ENCODE measurements at places on chromosomes 7 and 10.

DNA sequence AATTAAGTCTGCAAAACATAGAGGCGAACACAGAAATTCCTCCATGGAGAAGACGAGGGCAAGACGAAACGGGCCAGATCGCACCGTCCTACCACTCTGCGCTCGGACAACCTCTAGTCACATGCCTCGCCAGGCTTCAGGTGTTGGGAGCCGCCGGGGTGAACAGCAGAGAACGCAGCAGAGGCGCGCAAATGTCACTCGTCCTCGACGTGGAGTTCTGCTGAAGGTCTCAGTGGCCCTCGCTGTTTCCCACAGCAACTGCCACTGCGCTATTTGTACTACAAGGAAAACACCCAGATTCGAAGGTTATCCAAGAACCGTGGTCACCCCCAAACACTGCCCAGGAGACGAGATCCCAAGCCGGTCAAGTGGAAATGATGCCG lies 9.2 kb downstream of the CTBP2 start:
- no peak for DNase-seq

DNA sequence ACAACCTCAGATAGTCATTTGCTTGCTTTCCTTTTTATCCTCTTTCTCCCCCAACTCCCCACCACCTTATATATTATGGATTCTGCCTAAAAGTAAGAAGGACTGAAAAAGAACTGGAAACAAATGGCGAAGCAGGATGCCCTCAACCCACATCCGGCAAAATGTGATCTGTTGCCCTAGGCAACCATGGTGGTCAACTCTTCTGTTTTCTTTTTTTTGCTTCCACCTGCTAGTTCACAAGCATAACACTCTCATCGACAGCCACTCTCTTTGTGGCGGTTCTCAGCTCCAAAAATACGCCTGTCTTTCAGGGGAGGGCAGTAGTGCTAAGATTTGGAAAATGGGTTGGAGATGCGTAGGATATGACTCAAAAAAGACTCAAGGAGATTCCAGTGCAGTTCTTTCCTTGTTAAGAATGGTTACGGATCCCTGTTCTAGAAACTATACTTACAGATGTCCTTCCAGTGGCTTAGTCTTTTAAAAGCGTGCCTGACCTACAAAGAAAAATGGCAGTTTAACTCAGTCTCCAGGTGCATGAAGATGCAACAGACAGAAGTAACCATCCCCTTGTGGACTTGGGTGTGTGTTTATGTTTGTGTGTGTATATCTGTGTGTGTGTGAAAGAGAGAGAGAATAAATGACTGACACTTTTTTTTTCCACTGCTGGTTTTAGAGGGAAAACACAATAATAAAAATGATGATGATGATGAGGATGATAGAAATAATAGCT lies 10.7 kb downstream of the APBB1IP start:
- DNase-seq: no peak

- DNase-seq: no peak
Measured at GRCh38 chr10:113214331-113214730, 264.3 kb downstream of the TCF7L2 start.

DNA sequence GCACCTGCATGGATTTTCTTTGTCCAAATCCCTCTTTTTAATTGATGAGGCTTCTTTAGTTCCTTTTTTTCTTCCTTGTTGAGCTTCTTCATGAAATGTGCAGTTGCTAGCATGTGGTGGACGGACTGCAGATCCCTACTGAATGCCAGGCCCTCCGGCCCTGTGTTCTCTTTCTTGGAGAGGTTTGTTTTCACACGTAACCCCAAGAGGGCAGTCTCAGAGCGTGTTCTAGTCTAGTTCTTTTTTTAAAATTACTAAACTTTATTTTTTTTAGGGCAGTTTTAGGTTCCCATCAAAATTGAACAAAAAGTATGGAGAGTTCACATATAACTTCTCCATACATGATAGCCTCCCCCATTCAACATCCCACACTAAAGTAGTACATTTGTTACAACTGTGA lies 190.0 kb downstream of the CFTR start:
- DNase-seq: no peak

DNA sequence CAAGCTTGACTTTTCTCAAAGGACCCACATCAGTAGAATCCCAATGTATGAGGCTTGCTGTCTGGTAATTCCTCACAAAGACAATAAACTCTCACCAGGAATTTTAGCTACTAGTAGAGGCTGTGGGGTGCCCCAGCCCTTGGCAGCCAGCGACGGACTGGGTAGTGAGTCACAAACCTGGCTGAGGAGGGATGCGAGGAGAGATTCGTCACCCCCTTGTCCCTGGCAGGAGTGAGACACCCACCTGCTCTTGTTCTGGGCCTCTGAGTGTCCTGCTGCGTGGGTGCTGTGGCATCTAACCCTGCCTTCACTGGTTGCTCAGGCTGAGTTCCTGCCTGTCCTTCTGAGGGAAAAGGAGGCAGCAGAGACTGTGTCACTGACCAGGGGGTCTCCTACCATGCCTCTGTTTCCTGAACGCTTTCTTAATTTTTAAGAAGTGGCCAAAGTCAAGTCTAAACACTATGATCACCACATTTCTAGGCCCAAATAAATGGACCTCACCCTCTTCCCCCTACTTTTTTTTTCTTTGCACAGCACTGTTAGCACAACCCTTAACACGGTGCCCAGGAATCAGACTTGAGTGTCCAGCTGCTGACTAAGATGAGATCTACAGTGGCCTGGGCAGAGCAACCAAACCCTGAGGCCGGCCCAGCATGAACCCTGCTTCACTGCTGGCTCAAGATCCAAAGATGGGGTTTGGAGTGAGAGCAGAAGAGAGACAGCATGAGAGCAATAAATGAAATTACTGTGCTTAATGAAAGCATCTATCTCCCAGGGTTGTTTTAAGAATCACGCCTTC lies 146.4 kb downstream of the ANLN start:
- no peak for DNase-seq
